Stromal cell of bone marrow (primary cell): ENCODE measurements at places on chromosomes 16 and 17.

DNA sequence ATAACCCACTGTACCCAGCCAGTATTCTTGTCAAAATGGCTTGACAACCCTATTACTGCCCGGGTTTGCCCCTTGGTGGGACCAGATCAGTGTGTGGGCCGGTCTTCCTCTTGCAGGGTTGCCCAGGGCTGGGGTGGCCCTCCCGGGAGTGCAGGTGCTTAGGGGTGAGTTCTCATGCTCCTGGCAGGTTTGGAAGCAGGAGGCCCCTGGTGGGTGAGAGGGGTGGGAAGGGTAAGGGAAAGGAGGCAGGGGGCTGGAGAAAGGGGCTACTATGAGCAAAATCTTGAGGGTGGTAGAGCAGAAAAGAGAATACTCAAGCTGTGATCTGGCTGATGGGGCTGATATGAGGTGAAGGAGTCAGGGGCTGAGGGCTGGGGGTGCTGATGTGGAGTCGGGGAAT, 6.5 kb downstream of the CD300A start:
- no peak for DNase-seq

- DNase-seq, result no peak
Observed at GRCh38 chr17:51914577-51914976, 243.9 kb downstream of the CA10 start.

GRCh38 chr17:64154717-64155116, 24.8 kb upstream of the ERN1 start:
- no peak for DNase-seq

GRCh38 chr16:31355431-31356100, 590 bp downstream of the ITGAX start:
- DNase-seq, result no peak

GRCh38 chr16:264440-264951, 11.2 kb downstream of the RGS11 start:
- no peak for DNase-seq

DNA sequence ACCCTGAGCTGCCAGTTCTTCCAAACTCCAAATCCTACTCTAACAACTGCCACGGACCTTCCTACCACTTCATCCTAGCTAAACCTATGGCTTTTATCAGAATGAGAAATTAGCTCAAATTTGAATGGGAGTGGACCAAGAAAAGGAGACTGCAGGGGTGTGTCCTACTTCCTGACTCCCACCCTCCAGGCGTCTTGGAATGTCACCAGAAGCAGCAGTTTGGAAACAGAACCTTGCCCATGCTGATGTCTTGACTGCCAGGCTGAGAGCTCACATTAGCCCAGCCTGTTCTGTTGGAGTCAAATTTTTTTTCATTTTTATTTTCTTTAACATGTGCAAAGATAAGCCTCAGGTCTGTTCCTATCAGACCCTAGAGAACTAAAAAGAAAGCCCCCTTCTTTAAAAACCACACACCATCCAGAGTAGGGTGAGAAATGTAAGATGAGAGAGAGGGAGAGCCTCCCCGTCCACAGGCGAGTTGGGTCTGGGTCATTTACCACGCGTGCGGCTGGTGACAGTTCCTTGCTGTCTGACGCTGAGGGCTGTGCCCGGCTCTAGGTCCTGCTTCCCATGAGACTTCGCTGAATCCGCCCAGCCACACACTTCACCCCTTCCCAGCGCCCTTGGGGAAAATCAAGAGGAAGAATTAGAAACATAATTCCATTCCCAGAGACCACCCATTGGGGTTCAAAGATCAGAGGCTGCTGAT, 54.3 kb downstream of the WNT3 start:
- DNase-seq, result no peak

- no peak for DNase-seq
Observed at GRCh38 chr16:68710211-68710610, 26.9 kb upstream of the CDH1 start.

GRCh38 chr17:82702231-82702927, 3.9 kb upstream of the RAB40B start:
- no peak for DNase-seq
